ENCODE measurements at places on chromosomes 5 and 9.

DNA sequence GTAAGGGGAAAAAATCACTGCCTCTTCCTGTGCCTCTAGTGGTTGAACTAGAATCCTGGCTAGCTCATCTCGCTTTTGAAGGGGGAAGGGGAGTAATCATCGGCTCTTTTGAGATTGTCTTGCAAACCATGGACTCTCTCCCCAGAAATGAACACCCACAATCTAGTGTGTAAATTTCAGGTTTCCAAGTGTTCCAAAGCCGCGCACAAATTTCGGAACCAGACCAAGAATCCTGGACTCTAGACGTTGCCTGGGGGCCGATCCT lies 4.9 kb upstream of the FOXE1 start:
- peak; percentile 53 for DNase-seq

- no peak for DNase-seq
Measured at GRCh38 chr5:75627801-75628200, 16.5 kb downstream of the ANKDD1B start.

- peak; percentile 87 for DNase-seq
Measured at GRCh38 chr5:148791334-148791667, 35.1 kb upstream of the ADRB2 start.

DNA sequence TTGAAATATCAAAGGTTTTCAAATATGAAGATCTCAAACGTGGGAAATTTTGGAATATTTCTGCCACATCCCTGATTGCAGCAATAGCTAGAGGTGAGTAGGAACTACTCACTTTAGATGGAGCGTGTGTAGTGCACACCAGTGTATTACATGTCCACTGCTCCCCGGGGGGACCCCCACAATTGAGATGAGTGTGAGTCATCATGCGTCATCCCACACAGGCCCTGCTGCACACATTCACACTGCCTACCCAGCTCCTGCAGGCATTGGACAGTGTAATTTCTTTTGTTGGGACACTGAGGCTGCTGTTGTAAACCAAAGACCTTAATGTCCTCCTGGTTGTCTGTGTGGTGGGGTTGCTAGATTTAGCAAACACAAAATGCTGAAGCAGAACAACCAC lies 280.0 kb downstream of the GAS1 start:
- DNase-seq, result peak; percentile 66

GRCh38 chr5:158212237-158212636 lies 353.3 kb upstream of the CLINT1 start:
- DNase-seq, result no peak

- DNase-seq, result no peak
Measured at GRCh38 chr5:143699121-143699520, 112.8 kb upstream of the HMHB1 start.

- DNase-seq, result no peak
Measured at GRCh38 chr9:134551176-134551575, 90.4 kb upstream of the COL5A1 start.

- DNase-seq, result no peak
Measured at GRCh38 chr5:141574122-141574510, 44.7 kb downstream of the DIAPH1 start.

GRCh38 chr5:59937633-59938032 lies 44.1 kb upstream of the PDE4D start:
- DNase-seq, result no peak

GRCh38 chr5:39203275-39203922 lies 16.0 kb downstream of the FYB1 start:
- no peak for DNase-seq

DNA sequence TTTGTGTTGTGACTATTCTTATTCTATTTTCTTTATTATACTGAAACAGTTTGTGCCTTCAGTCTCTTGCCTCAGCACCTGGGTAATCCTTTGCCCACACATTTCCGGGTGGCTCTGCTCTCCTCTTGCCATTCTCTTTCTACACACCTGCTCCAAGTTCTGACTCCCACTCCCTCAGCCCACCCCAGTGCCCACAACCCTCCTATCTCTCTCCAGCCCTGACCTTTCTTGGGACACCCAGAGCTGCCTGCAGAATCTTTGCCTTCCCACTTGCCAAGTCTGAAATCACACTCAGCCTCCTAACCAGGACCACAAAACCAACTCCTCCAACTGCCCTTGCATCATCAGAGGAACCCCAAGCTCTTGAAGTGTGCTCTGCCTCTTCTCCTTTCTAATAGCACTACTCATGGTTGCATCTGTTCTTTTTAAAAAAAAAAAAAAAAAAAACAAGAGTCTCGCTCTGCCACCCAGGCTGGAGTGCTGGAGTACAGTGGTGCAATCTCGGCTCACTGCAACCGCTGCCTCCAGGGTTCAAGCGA lies 4.1 kb downstream of the SWI5 start:
- DNase-seq, result no peak

DNA sequence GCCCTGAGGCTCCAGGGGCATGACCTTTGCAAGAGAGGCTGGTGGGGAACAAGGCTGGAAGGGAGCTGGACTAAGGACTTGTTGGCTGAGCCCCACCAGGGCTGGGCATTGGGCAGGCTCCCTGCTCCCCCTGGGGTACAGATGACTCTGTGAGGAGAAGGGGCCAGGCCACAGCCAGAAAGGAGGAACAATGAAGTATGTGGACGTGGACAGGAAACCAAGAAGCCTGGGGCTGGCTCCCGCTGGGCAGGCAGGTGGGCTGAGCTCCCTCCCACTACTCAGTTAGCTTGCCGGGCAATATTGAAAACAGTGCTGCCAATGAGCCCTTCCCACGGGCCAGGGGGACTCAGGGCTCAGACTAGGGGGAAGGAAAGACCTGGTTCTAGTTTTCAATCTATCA lies 66.1 kb upstream of the SPTLC1 start:
- DNase-seq, result no peak

- no peak for DNase-seq
Measured at GRCh38 chr5:2883771-2884170, 132.3 kb upstream of the IRX2 start.

- DNase-seq, result no peak
Measured at GRCh38 chr9:92291577-92291976, 1.9 kb downstream of the IARS1 start.

- DNase-seq, result peak; percentile 57
Measured at GRCh38 chr5:78495800-78496199, 135.4 kb downstream of the SCAMP1 start.

DNA sequence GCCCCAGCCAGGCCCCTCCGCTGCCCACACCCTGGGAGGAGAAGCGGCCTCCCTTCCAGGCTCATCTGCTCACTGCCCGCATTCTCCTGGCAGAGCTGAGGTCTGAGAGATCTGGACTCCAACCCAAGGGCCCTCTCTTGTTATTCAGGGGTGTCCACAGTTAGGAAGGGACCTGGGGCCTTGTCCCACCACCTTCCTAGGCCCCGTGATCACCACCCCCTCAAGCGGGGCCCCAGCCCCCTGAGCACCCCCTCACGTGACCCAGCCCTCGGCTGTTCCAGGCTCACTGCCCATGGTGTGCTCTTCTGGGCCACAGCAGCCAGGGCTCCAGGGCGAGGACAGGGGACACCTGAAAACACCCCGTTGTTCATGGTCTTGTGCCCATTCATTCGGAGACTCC lies 48.7 kb downstream of the NEURL1B start:
- DNase-seq, result no peak

- no peak for DNase-seq
Measured at GRCh38 chr9:38042626-38043357, 26.2 kb downstream of the SHB start.

- no peak for DNase-seq
Measured at GRCh38 chr9:71885467-71885866, 25.5 kb downstream of the ABHD17B start.

- DNase-seq, result no peak
Measured at GRCh38 chr5:132773114-132773513, 3.9 kb downstream of the SEPTIN8 start.

- peak; percentile 36 for DNase-seq
Measured at GRCh38 chr9:21803649-21804048, 1.2 kb downstream of the MTAP start.

DNA sequence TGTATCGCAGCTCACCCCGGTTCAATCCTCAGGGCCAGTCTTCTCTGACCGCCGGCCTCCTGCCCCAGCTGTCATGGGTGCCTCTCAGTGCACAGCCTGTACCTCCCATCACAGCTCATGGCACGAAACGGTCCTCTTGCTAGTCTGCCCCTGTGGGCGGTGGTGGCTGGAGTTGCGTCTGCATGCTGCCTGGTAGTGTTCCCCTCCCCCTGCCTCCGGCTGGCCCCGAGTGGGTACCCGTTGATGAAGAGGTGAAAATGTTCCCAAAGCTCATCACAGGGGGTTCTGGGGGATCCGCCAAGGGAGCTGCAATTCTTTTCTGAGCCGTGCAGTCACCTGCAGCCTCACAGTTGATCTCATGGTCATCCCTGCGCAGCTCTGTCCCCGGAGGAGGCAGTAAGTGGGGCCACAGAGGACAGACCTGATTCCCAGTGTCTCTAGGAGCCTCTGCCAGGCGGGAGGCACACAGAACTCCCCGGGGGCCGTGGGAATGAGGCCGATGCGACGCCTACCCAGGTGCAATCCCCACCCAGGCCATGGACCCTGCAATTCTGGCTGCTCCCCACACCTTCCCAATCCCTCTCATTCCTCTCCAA lies 34.7 kb upstream of the FIBCD1 start:
- no peak for DNase-seq

GRCh38 chr5:109454731-109455505 lies 45.1 kb upstream of the PJA2 start:
- peak; percentile 56 for DNase-seq

DNA sequence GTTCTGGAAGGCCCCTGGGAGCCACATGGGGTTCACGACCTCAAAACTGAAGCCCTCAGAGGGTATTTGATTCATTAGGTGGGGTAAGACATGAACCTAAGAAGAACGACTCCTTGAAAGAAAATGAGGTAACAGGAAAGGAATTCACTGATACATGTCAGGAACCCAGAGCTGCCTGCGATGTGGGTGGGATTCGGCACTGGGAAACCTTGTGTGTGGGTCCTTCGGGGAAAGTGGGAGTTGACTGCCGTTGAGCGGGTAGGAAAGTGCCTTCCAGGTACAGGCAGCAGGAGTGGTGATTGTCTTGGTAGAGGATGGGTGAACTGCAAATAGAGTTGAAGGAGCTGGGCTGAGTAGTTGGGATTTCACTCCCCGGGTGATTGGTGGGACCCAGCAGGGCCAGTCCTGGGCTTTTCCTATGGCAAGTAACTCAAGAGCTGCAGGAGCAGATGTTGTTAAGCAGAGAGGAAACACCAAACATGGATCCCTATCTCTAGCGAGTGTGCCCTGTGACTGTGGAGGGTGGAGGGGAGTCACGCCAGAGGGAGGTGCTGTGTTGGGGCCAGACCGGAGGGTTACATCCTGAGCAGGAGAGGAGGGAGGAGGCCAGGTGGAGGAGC lies 30.8 kb downstream of the ANKRD33B start:
- peak; percentile 79 for DNase-seq

DNA sequence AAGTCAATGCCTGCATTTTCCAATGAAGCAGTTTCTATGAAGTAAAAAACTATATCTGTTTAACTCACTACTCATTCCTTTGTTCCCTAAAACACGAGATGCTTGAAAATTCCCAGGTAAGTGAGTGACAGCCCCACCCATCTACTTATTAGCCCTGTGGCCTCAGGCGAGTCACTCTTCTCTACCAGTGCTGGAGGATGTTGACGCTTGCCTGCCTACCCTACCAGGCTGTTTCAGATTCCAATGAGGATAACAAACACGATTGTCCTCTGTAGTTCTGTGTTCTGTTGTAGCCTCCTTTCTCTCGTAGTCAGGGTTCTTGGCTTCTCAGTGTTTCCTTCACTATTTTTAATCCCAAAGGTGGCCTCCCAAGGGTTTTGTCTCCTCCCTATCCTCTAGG lies 388.8 kb downstream of the KDM4C start:
- peak; percentile 22 for DNase-seq

GRCh38 chr9:127664324-127664677 lies 42.5 kb upstream of the CFAP157 start:
- DNase-seq, result no peak

GRCh38 chr5:100827481-100827889 lies 75.6 kb downstream of the ST8SIA4 start:
- DNase-seq, result peak; percentile 53

- no peak for DNase-seq
Measured at GRCh38 chr5:108813673-108814072, 66.0 kb downstream of the FER start.

GRCh38 chr5:98424681-98425450 lies 348.6 kb upstream of the RGMB start:
- peak; percentile 53 for DNase-seq

DNA sequence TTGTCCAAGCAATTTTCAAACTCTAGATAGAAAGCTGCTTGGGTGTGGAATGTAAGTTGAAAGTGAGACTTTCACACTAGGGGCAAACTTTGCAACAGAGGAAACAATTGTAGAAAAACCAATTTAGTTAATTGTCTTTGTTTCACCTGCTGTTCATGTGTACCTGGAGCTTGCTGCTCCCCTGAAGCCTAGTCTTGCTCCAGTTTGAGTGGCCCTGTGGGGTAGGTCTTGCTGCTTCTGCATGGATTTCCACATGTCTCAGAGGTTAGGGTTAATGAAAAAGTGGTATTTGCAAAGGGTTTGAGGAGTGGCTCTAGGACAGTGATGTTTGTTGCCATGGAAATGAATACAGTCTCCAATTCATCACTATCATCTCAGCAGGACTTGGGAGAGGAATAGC lies 182.2 kb downstream of the FSTL4 start:
- no peak for DNase-seq

- no peak for DNase-seq
Measured at GRCh38 chr5:131281133-131281867, 17.4 kb downstream of the CDC42SE2 start.

GRCh38 chr9:114416290-114416689 lies 28.5 kb upstream of the AKNA start:
- DNase-seq, result no peak

DNA sequence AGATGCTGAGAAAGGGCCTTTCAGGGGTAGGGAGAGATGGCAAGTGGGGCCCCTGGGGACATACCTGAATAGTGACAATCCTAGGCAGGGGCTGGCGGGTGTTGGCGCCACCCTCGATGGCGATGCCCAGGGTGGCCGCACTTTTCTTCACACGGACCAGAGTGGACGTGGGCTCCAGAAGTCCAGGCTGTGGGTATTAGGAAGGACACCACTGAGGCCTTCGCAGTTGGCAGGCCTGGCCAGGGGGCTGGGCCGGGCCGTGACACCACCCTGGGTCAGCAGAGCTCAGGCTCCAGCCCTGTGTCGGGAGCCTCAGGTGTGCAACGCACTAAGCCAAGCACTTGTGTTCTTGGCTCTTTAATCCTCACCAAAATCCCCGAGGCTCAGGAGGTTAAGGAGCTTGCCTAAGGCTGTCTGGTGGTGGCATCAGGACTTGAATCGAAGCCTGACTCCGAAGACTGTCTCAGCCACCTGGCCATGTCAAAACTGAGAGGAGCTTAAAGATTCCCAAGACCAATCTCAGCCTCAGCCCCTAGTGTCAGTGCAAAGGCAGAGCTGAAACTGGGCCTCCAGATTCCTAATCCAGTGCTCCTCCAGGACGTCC lies 15.5 kb upstream of the AKNA start:
- DNase-seq, result no peak

- no peak for DNase-seq
Measured at GRCh38 chr5:10122076-10122726, 127.5 kb downstream of the ATPSCKMT start.

GRCh38 chr5:72436796-72437471 lies 70.3 kb downstream of the ZNF366 start:
- DNase-seq, result peak; percentile 8

Measured in ELR (cell line).